ENCODE measurements at places on chromosomes 1 and 21.

DNA sequence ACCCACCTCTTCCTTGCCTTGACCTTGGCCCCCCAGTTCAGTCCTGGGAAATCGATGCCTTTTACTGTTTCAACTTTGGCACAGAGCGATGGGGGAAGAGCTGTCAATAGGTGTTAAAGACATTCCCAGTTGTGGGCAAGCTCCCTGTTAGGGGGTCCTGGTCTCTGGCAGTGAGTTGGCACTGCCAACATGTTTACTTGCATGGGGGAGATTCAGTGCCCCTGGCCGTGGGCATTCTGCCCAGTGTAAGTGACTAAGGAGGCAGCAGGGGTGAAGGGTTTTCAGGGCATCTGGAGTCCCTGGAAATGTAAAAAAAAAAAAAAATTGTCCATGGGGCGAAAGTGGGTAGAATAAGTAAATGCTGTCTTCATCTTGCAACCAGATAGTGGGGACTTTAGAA is 407.0 kb downstream of the PTPRU start:
- DNase-seq, result no peak

DNA sequence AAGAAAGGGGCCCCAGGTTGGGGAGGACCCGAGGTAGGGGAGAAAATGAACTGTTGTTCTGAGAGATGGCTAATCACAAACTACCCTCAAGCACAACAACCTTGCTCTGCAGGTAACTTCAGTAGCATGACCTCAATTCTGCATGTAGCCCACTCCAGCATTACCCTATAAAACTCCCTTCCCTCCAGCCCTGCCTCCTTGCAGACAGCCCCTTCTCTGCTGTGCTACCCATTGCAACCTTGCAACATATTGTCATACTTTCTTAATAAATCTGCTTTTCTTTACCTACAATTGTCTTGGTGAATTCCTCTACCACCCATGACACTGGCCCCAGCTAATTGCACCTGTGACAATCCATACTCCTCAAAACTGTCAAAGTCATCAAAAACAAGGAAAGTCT is 428.9 kb downstream of the MATN1 start:
- no peak for DNase-seq

DNA sequence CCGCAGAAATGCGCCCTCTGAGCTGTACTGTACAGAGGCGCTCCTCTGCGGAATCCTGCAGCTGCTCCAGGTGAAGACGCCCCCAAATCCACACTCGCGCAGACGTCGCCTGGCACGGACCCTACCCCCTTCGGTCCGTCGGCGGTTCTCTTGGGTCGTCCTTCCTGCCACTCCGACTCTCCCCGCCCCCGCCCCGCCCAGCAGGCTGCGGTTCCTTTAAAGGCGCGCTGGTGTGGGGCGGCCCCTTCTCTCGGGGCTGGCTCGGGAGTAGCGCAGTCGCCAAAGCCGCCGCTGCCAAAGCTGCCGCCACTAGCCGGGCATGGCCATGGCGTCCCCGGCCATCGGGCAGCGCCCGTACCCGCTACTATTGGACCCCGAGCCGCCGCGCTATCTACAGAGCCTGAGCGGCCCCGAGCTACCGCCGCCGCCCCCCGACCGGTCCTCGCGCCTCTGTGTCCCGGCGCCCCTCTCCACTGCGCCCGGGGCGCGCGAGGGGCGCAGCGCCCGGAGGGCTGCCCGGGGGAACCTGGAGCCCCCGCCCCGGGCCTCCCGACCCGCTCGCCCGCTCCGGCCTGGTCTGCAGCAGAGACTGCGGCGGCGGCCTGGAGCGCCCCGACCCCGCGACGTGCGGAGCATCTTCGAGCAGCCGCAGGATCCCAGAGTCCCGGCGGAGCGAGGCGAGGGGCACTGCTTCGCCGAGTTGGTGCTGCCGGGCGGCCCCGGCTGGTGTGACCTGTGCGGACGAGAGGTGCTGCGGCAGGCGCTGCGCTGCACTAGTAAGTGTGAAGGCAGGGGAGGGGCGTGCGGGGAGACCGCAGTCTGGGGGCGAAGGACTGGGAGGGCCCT is at the start of gene RASSF5:
RASSF5 (plus strand) TSS at position 248 of the 846 bp plus-strand sequence; CDS start at position 320, 72 bp downstream.
- peak; percentile 86 for DNase-seq

GRCh38 chr1:241592273-241592958 is 47.8 kb downstream of the CHML start:
- DNase-seq, result no peak

- DNase-seq, result no peak
These were observed 21.9 kb downstream of the RNF223 start for GRCh38 chr1:1052003-1052840.

DNA sequence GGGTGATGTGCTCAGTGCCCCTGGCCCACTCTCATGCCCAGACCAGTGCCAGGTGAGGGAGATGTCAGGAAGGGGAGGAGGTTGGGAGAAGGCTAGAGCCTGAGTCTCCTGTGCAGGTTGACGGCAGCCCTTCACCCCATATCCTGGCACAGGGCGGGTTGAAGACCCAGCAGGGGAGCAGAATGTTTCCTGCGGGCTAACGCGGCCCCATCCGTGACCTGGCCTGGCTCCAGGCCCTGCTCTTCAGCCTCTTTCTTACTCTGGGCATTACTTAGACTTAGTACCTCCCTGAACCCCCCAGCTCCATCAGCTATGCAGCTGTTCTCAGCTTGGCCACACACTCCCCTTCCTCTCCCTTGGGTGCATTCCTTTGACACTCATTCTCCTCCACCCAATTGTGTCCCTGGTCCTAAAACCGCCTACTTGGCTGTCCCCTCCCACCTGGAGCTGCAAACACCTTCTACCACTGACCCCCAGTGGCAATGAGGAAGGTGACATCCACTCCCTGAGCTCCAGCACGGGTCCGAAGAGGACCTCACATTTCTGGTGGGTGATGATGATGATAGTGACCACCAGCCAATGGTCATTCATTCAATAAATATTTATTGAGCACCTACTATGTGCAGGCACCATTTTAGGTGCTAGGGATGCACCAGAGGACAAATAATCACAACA is 179.0 kb downstream of the PTPRU start:
- no peak for DNase-seq

DNA sequence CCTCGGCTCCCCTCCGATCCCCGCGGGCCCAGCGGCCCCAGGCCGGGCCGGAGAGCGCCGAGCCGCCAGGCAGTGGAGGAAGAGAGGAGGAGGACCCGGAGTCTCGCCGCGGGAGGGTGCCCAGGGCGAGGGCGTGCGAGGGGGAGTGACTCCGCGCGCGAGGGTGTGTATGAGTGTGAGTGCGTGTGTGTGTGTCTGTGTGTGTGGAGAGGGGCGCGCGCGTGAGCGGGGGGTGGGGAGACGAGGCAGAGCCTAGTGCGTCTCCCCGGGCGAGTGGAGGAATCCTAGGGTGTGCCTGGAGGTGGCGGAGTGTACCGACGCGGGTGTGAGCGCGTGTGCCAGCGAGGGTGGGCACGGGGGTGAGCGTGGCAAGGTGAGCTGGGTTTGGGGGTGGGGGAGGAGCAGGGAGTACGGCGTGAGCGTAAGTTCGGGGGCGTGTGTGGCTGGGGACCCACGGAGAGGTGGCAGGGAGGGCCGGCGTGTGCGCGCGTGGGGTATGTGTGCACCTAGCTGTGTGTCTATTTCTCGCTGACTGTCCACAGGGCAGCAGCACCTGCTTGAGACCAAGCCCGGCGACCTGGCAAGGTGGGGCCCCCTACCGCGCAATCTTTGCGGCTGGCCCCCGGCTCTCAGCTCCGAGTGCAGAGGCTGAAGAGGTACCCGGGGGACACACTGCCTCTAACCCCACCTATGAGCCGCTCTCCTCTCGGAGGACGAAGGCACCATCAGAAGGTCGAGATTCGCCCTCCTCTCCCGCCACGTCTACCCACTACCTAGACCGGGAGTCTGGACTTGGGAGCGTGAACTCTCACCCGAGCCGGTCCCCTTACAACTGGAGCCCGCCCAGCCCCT is 784 bp upstream of the KCND3 start:
- DNase-seq, result no peak

- no peak for DNase-seq
These were observed 69.2 kb downstream of the LPGAT1 start for GRCh38 chr1:211761400-211761799.
